Adipose tissue (tissue), 3 donors: ENCODE measurements at places on chromosomes 12 and 14. TPM values are rescaled to one million over a fixed set of nuclear protein-coding genes. Genes with fewer than 3 reads are reported as not detected.

The CBLN3 gene
- polyA plus RNA-seq: 0.89 TPM

The HNRNPC gene
- polyA plus RNA-seq: 375 TPM

The GPR162 gene
- polyA plus RNA-seq: 2.0 TPM

The INHBC gene
- not detected for polyA plus RNA-seq

The ISM2 gene
- polyA plus RNA-seq: not detected

The PRIMA1 gene
- 7.9 TPM for polyA plus RNA-seq

The SYCP3 gene
- not detected for polyA plus RNA-seq

The LUM gene
- 94.2 TPM for polyA plus RNA-seq

The LDHB gene
- polyA plus RNA-seq: 561 TPM

The RPL10L gene
- polyA plus RNA-seq: not detected

The CTSG gene
- polyA plus RNA-seq: 3.3 TPM

The CEBPE gene
- polyA plus RNA-seq: 2.8 TPM

The KRT6B gene
- 0.85 TPM for polyA plus RNA-seq

The ACOT4 gene
- 3.7 TPM for polyA plus RNA-seq

The TAS2R9 gene
- polyA plus RNA-seq: 0.90 TPM

The CLEC2A gene
- not detected for polyA plus RNA-seq
